Fibroblast of skin of right biceps (primary cell): ENCODE measurements at places on chromosomes 6 and 20.

DNA sequence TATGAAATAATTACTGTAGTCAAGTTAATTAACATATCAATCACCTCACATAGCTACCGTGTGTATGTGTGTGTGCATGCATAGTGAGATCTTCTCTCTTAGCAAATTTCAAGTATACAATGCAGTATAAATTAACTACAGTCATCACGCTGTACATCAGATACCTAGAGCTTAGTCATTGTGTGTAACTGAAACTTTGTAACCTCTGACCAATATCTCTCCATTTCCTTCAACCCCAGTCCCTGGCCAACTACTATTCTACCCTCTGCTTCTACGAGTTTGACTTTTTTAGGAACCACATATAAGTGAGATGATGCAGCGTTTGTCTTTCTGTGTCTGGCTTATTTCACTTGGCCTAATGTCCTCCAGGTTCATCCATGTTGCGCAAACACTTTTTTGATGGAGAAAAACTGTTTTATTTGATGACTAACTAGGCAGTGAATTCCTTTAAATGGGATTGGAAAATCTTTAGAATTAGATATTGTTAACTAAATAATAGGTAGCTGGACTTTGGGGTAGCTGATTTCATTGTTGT, 459.5 kb downstream of the DHX35 start:
- DNase-seq = peak; percentile 9

GRCh38 chr6:51654647-51655046, 432.8 kb downstream of the PKHD1 start:
- DNase-seq = no peak

DNA sequence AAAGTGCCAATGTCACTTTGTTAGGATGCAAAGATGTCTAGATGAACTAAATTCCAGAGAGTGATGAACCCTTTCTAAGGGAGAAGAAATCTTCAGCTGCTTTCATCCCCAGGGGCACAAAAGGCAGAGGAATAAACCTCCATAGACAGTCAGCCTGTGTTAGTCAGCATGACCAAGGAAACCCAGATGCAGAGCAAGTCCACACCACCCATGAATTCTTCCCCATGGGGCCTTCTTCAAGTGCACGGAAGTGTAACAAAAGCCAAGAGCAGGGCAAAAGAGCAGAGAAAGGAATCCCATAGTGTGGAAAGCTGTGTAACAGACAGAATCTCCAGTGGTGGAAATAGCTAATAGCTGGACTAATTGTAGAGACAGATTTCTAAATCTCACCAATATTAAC, 50.0 kb downstream of the DCDC2 start:
- no peak for DNase-seq

- DNase-seq = peak; percentile 2
Measured at GRCh38 chr20:37640600-37641561, 52.9 kb upstream of the CTNNBL1 start.

DNA sequence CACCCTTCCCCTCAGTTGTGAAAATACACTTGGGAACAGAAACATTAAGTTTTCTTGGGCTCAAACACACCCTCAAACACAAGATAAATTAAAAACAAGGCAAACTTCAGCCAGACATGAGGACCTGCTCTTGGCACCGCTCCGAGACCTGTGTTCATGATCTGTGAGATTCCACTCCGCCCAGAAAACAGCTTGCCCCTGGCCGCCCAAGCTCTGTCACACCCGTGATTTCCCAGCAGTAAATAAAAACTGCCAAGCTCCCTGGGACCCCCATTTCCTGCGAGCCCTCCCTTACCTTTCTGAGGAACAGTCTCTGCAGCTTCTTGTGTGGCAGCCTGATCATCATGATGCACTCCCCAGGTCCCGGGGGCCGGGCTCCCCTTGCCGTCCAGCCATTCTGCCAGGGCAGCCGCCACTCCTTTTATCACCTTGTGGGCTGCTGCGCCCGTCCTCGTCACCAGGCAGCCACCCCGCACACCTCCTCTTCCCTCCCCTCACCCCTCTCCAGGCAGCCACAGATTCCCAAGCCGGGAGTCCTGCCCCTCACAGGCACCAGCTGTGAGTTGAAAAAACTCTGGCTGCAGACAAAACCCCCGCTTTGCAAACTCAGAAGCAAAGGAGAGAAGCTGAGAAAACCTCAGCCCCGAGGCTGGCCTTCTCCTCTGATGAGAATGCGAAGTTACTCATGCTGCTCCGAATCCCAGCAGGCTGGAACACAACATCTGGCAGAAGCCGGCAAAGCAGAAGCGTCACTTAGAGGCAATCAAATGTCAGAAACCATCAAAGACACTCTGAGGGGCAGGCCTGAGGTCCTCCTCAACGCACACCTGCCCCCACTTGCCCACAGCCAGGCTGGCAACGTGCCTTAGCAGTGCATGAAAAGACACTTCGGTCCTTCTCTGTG, 130.4 kb upstream of the RPS6KA2 start:
- peak; percentile 32 for DNase-seq

GRCh38 chr6:28709478-28710349, 184.0 kb downstream of the GPX5 start:
- DNase-seq = no peak

GRCh38 chr6:125846292-125847024, 55.7 kb downstream of the NCOA7 start:
- DNase-seq = no peak

- DNase-seq = peak; percentile 47
Measured at GRCh38 chr6:105363100-105363754, 39.7 kb downstream of the PREP start.

DNA sequence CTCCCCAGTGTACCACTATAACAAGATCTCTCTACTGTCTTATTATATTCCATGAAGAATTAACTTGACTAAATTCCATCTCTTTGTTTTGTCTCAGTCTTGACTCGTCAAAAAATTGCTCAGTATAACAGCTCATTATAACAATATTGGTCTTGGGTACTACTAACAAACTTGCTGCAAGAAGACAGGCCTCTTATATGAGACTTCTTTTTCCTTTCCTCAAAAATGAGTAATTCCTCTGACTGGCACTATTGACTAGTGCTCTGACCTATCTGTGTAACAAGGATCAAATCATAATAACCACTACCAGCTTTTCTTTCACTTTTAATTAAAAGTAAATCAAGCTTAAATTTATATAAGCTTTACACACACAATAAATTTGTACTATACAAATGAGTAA, 91.3 kb upstream of the THEMIS start:
- DNase-seq = no peak

- no peak for DNase-seq
Measured at GRCh38 chr6:72042088-72042487, 155.7 kb downstream of the RIMS1 start.

DNA sequence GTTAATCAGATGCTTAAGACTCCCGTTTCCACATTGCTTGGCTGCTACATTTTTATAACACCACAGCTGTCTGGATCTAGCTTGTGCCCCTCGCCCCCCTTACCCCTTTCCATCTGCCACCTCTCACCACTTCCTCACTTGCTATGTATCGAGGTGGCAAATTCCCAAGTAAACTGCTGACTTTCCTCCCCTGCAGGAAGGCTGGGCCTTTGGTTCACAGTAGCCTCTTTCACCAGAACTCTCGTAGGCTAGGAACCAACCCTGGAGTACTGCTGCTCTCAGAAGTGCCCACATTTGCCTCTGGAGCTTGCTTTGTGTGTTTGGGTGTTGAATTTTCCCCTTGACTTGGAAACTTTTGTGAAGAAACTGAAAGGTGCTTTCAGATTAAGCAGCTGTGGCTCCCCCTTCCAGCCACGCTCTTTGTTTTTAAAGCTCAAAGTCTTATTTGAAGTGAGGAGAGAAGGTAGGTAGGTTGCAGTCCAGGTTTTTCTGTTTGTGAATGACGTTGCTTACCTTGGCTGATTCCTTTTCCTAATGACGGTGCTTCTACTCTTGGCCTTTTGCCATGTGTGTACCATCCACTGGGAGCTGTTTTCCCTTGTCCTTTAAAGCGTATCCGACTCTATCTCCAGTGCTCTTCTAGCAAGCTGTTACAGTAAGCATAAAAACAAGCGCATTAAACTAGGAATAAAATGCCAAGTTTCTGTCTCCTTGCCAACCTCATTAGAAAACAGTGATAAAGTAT, 90.4 kb downstream of the CARMIL1 start:
- DNase-seq = no peak

DNA sequence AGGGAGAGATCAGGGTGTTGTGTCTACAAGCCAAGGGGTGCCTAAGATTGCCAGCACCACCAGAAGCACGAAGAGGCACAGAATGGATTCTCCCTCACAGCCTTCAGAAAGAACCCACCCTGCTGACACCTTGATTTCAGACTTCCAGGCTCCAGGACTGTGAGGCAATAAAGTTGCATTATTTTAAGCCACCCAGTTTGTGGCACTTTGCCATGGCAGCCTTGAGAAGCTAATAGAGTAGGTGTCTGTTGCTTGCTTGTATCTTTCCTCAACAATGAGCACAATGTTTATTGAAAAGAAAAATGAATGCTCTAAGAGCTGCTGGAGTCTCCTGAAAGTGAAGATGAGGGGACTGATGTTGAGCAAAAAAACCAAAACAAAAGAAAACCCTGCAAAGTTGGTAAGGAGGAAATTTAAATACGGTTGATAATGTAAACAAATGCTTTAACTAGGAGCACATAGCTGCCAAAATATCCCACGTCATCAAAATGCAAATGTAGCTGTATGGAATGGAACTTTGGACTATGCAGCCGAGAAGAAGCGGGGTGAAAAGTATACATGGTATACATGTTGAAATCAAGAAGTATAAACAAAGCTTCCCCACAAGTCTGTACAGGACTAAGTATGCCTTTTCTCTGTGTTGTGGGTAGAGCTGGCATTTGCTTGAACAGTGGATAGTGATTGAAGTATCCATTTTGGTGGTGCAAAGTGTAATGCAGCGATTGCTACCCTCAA, 8.0 kb downstream of the IL20RA start:
- no peak for DNase-seq

- DNase-seq = no peak
Measured at GRCh38 chr6:15331143-15331542, 85.3 kb downstream of the JARID2 start.

DNA sequence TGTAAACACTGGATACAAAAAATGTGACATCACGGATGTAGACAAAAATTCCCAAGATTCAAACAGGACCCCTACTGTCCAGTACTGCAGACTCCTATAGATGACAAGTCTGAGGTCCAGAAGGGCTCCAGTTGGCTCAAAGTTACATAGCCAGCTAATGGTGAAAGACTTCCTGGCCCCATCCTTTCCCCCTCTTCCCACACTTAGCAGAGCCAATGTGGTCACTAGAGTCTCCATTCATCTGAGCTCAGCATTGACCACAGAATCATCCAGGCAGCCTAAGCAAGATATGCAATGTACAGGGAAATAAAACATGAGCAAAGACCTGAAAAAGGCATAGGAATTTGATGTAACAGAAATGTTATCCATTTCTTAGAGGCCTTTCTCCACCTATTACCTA, 180.5 kb downstream of the ADAT2 start:
- DNase-seq = peak; percentile 71

DNA sequence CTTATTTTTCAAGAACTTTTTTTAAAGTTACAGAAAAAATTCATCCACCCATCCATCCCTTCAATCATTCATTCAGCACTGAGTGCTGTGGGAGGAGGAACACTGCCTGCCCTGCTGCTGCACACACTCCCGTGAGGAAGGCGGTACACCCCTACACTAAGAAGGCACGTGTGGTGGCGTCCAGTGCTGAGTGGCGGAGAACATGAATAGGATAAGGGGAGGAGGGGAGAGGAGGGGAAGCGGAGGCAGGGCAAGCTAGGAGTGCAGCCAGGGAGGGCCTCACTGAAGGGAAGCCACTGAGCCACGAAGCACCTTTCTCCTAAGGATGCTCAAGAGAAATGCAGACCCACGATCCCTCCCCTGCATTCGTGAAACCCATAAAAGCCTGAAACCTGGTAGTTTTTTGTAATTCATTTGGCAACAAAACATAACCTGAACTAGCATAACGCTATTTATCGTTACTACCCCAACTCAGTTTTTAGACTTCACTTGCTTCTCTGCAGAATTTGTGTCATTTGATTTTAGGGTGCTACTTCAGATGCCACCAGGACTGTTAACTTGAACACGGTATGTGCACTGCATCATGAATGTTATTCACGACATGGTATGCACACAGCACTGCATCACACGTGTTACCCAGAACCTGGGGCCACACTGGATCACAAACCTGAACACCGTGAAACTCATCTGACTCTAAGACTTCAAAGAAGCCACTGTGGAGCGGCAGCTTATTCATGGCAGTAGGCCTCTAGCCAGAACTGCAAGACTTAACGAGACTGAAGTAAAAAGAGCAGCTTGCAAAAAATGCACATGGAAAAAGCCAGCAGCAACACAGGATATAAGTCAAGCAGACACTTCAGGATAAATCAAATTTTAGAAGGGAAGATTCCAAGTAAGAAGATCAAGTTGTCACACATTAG, 3.5 kb downstream of the RNASET2 start:
- no peak for DNase-seq

- DNase-seq = no peak
Measured at GRCh38 chr20:38132156-38132909, 32.7 kb downstream of the TGM2 start.

- DNase-seq = peak; percentile 68
Measured at GRCh38 chr6:13916230-13916944, 8.4 kb upstream of the RNF182 start.

- no peak for DNase-seq
Measured at GRCh38 chr6:39100358-39100757, 14.6 kb downstream of the SAYSD1 start.

DNA sequence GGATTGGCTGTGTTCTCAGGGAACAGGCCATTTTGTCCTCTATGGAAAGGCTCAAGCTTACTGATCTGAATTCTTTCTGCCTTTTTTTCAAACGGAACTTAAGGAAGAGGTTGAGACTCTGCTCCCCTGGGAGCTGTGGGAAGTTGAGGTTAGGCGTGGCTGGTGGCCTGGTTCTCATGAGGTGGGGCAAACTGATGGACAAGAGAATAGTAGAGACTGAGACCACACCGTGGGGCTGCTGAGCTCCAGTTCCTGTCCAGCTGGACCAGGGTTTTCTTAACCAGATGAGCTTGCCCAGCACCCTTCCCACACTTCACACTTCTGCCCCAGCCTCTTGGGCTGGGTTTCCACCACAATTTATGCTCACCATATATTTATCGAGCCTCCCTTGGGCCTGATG, 6.1 kb downstream of the AP5S1 start:
- DNase-seq = no peak

DNA sequence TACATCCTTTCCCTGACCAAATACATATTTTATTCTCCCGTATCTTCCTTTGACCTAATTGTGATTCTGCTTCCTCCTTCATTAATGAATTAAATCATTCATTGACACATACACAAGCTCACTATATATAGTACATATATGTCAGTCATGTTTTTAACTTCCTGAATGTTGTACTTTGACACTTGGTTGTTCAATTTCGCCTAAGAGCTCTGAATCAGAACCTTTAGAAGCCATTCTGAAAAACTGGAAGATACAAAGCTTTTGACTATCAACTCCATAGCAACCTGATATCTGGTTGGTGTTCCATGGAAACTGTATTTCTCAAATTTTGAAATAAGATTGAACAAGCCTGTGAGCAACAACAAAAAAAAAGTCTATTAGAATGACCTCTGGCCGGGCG, 27.3 kb upstream of the HFE start:
- DNase-seq = no peak

DNA sequence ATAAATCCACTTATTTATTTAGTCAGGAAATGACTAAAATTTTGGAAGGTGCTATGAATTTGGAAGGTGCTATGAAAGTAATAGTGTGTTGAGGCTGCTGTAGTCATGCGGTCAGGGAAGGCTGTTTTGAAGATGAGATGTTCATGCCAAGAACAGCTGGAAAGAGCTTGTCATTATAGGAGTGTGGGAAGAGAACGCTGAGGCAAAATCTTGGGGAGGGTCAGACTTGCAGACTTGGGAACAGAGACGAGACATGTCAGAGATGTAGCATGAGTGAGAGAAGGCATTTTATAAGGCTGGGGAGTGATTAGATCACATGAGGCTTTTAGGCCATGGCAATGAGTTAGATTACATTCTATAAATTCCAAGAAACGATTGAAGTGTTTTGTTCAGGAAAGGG, 124.0 kb upstream of the B3GAT2 start:
- DNase-seq = peak; percentile 43
